ENCODE measurements at places on chromosomes 2 and 18.

- no peak for DNase-seq
Observed at GRCh38 chr2:200087451-200087850, 132.1 kb downstream of the MAIP1 start.

DNA sequence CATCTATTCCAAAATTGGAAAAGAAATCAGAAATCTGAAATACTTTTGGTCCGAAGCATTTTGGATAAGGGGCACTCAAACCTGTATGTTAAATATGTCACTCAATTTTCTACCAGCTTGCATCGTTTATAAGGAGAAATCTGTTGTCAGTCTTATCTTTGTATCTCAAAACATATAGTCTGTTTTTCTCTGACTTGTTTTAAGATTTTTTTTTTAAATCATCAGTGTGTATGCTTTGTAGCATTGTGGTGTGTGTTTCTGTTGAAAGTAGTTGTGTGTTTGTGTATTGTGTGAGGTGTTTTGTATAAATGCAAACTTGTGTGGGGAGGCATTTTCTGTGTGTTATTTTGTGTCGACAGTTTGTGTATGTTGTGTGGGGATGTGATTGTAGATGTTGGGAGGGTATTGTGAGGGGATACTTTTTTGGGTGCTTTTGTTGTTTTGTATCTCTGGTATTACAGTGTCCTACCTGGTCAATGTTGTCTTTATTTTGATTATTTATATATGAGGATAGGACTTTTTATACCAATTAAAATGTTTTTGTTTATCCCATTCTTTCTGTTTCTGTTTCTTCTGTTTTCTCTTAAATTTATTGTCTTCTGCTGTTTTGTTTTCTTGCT lies 30.9 kb downstream of the SMCHD1 start:
- no peak for DNase-seq

DNA sequence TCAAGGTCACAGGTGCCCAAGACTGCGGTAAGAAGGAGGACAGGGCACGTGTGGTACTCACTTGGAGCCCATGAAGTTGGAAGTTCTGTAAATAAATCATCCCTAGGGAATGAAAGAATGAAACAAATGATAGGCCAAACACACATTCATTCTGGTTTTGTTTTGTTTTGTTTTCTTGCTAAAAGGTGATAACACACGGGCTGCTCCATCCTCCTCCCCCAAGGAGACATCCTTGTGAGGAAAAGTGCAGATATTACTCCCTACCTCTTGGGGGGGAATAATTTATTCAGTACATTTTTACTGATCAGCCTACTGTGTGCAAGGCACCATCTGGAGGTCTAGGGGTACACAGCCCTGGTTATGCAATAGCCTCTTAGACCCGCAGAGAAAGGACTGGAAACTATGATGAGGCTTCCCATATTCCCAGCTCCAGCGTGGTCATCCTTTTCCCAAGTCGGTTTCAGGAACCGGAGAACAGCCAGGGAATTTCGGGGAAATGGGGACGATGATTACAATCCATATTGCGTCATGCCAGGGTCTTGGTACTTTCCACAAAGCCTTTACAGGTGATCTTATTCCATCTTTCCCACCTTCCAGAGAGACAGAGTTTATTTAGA lies 6.3 kb downstream of the RAX start:
- peak; percentile 51 for DNase-seq

DNA sequence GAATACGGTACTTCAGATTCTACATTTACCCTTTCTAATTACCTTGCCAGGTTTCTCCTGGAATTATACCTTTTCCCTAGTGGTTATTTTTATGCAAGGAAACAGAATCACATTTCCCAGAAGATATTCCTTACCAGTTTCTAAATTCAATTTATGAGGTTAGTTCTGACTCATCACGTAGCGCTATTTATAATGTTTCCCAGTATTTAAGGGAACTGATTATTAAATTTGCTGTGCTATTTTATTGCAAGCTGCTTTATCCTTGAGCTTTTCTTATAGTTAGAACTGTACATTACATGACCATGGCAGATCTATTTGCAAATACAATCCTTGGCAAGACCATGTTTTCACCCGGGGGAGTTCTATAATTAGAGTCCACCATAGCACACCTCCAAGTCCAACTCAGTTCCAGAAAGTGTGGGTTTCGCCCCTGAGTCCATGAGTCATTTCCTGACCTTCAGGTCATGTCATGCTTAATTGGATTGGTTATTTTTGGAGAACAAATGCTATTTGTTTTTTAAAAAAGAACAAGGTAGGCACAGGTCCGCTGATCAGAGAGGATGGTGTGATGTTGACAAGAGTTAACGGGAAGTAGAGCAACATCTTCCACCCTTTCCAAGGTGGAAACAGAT lies 126.6 kb downstream of the ZNF532 start:
- DNase-seq = peak; percentile 33

- no peak for DNase-seq
Observed at GRCh38 chr18:30965237-30965636, 77.3 kb downstream of the DSC3 start.

GRCh38 chr2:24262421-24262970 lies 87.6 kb downstream of the FAM228A start:
- no peak for DNase-seq

DNA sequence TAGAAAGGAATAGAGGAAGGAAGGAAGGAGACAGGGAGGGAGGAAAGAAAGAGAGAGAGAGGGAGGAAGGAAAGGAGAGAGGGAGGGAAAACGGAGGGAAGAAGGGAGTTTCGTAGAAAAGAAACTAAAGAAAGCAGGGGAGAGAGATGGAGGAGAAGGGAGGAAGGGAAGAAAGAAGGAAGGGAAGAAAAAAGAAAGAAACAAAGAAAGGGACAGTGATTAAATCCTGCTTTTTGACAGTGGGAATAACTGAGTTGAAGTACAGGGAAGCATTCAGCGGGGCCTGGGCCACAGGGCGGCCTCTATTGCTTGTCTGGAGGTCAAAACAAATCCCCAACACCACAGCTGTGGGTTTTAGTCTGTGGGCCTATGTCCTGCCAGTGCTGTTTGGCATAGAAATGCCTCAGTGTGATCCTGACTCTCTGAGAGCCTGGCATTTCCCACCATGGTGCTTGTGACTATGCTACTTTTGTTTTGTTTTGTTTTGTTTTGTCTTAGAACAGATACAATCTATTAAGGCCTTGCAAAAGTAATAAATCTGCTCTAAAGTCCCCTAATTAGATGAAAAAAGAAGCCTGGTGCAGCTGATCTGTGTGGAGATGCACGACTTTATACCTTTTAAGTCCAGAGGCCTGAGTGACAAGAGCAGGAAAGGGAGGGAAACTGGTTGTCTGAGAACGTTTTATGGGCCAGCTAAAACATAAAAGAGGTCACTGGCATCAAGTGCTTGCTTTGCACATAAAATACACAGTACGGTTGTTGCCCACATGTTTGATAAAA lies 40.0 kb downstream of the IL1RL2 start:
- peak; percentile 93 for DNase-seq

- peak; percentile 85 for DNase-seq
Observed at GRCh38 chr2:201151127-201151981, 31.6 kb upstream of the CASP10 start.

GRCh38 chr2:153393518-153393917 lies 85.0 kb downstream of the RPRM start:
- no peak for DNase-seq

DNA sequence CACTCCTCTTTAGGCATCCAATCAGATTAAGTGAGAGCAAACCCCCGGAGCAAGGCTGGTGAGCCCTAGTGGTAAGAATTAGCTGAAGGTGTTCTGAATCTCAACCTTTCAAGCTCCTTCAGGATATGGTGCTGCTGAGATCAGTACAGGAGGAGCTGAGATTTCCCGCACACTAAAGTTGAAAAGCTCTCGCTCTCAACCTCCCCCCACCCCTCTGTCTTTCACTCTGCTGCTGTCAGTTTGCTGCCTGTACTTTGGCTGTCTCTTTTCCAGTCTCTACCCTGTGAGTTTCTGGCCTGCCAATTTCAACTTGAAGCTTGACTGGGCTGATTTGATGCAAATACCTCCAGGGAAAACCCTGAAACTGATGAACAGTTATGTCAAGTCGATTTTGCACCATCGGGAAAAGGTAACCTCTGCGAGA lies 15.7 kb downstream of the ZEB2 start:
- DNase-seq = no peak

GRCh38 chr2:118013221-118013723 lies 598 bp downstream of the CCDC93 start:
- peak; percentile 65 for DNase-seq

GRCh38 chr2:99154643-99155536 lies at the start of the genes LIPT1 and TSGA10:
TSS of gene LIPT1 (plus strand) at chr2:99154967. CDS start at chr2:99161958, 6,991 bp downstream.
TSS of gene TSGA10 (minus strand) at chr2:99154942. CDS start at chr2:99109439, 45,503 bp downstream.
- DNase-seq = peak; percentile 100

DNA sequence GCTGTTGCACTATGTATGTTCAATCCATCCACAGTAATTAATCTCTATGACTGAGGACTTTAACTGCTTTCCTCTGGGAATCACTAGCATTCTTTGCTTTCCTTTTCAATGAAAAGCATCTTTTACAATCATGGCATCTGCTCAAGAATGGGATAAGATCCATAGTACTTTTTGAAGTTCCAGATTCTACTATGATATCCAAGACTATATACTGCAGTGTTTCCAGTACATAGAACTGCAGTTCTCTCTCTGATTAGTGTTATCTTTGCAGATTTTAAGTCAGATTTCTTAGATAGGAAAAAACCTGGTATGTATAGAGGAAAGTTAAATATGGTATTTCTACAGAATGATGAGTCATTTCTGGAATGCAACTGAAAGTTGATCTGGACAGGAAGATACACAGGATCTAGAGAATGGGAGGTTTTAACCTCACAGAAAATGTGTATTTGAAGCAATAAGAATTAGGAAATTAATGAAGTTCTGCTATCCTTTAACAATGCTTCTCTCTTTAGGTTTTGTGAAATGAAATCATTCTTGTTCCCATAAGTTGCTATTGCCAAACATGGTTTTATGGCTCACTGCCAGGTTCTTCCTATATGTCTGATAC lies 670.7 kb downstream of the ERBB4 start:
- DNase-seq = peak; percentile 60

GRCh38 chr2:131077182-131077846 lies 15.9 kb downstream of the FAM168B start:
- DNase-seq = no peak

DNA sequence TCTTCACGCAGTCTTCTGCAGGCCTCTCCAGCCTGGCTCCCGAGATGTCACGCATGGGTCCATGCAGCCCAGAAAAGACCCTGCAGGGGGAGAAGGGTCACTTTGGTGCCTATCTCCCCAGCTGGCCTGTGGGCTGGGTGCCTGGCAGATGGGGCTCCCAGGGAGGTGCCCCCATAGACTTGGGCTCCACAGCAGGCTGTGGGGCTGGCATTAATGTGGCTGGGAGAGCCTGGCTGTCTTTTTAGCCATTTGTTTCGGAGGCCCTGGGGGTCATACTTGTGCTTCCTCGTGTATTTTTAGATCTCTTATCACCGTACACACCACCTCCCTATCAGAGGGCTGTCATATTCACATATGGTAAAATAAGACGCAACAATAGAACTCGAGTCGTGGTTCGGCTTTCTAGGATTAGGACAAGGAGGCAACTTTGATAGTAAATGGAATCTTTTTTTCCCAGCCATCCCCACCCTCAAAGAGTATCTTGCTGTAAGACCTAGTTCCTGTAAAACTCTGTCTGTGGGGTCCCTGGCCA lies 74.5 kb downstream of the LRRFIP1 start:
- DNase-seq = no peak

- DNase-seq = peak; percentile 5
Observed at GRCh38 chr2:37896319-37896718, 28.8 kb upstream of the RMDN2 start.

DNA sequence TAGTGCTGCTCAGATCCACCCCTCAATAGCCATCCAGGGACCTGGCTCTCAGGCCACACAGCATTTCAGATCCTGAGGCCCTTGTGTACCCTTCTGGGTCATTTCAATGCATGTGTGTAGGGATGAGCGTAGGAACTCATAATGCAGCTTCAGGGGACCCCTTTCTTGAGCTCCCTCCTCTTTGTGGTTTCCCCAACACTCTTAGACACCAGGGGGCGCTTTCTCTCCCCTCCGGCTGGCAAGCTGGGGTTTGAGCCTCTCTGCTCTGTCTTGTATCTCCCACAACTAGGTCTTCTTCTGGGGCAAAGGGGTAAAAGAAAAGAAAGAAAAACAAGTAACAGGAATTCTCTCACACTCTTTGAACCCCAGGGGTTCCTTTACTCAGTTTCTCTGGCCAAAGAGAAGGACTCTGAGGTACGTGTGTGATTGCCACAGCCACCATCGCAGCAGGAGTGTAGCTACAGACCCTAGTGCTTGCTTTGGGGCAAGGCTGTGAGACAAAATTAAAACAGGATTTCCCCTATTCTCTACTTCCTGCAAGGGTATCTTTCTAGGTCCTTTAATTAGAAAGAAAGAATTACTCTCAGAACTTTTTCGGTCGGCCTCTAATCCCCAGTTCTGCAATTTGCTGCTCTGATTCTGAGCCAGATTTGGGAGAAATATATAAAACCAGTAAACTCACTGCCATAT lies 38.0 kb downstream of the CABYR start:
- DNase-seq = peak; percentile 55

DNA sequence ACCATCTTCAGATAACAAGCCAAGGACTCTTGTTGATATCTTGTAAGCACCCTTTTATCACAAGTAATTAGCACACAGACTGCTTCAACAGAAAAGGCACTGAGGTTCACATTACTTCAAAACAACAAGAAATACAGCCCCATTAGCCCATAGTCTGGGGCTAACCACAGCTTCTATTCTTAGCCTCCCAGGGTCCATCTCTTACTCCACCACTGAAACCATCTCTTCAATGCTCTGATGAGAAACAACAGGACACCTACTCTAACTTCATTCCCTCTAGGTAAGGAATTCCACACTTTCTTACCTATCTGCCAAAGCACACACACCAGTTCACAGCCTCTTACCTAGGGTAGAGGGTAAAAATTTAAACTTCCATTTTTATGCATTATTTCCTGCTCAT lies 26.4 kb upstream of the CYTIP start:
- DNase-seq = no peak

DNA sequence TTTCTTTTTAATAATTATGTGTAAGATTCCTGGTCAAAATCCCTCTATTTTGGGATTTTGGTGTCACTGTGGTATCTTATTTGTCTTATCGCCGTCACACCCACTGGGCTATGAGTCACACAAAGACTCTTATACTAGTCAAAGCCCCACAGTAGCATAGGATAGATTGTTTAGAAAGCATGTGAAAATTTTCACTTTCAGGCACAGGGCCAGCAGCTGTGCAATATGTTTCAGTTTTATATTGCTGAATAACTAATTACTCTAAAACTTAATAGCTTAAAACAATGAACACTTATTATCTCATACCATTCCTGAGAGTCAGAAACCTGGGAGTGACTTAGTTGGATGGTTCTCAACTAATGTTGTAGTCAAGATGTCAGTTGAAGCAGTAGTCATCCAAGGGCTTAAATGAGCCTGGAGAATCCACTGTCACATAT lies 24.0 kb downstream of the CFAP210 start:
- DNase-seq = no peak

GRCh38 chr18:50401295-50401694 lies 26.4 kb downstream of the SKA1 start:
- peak; percentile 41 for DNase-seq

GRCh38 chr18:24567199-24567598 lies 106.8 kb downstream of the HRH4 start:
- no peak for DNase-seq

GRCh38 chr2:119156105-119156890 lies 2.3 kb downstream of the C1QL2 start:
- DNase-seq = no peak

- DNase-seq = no peak
Observed at GRCh38 chr2:171883275-171883893, 10.7 kb downstream of the SLC25A12 start.

GRCh38 chr18:32775628-32776027 lies 2.8 kb upstream of the KLHL14 start:
- no peak for DNase-seq

All from DMS53 (cell line).